Stimulated activated CD4-positive, alpha-beta T cell treated with anti-CD3 and anti-CD28 coated beads, Interleukin-12 subunit alpha, Interleukin-12 subunit beta, amount 100 ng/mL, for 48 hours (primary cell): ENCODE measurements at places on chromosomes 6 and 20.

DNA sequence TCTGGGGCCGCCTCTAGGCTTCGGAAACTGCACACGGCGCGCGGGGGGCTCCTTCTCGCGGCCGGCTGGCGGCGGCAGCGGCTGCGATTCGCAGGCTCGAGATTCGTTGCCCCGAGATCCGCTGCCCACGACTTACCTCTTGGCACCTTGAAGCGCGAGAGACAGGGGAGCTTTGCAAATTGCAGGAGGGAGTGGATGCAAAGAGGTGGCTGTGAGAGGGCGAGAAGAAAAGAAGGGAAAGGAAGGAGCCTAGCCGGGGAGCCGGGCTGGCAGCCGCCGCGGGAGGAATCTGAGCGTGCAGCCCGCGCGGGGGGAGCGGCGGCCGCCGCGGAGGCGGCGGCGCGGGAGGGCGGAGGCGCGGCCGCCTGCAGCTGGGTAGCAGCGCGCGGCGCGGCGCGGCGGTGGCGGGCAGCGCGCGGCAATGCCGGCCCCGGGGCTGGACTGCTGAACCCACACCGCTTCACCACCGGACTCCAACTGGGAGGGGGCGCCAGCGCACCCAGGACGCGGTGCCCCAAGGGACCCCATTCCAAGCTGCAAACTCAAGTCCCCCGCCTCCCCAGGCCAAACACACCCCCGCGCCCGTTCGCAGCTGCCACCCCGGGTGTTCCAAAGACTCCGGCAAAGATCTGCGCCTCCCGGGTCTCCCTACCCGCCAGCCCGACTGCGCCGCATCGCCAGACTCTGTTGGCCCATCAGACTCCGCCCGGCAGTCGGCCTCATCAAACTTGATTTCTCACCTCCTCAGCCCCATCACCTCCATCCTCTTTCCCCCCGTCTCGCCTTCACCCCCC is 44.2 kb upstream of the SUPT3H start:
- DNase-seq: peak; percentile 55

DNA sequence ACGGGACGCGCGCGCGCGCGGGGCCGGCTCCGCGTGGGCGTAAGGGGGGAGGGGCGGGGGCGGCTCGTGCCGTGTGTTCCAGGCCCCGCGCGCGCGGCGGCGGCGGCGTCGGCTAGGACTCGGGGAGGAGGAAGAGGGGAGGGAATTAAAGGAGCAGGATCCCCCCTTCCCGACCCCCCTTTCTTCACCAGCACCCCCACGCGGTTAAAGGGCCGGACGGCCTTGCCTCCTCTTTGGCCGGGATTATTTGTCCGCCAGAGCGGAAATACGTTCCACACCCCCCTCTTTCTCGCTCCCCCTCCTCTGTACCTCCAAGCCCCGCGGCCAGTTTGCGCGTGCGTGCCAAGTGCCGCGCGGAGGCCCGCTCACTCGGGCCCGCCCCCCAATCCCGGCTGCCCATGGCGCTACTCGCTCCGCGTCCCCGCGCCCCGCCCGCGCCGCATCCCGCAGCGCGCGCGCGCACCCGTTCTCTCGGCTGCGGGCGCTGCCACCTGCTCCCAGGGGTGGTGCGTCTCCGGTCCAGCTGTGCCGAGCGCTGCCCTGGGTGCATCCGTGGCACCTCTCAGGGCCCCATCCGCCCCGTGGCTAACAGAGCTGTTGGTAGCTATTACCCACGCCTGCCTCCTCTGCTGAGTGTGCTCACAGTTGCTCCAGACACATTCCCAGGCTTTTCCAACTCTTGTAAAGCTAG is at the start of gene ZBTB12:
Gene ZBTB12 (minus strand): TSS at position 134 of the 691 bp plus-strand sequence. CDS start 781 bp downstream, outside the sequence.
- peak; percentile 67 for DNase-seq

DNA sequence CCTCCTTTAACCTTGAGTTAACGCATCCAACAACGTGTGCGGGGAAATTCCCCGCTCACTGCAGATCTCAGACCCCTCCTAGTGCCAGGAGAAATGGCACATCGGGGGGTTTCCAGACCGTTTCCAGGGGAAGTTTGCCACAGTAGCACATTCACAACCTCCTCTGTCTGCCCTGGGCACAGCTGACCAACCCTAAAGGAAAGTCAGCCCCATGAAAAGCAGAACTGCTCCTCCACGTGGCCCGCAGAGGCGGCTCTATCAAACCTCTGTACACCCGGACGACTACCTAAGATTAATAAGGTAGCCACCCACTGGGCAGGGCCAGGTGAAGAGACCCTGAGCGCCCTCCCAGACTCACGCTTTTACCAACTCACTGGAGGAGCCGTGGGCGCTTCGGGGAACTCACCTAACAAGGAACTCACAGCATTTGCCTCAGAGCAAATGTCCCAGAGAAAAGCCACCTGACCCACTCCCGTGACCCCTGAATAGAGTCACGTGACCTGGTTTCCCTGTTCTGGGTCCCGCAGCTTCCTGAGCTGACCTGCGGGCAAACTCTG is 93.1 kb downstream of the PRND start:
- DNase-seq: peak; percentile 60

GRCh38 chr20:43066125-43066524 is 123.6 kb downstream of the PTPRT start:
- no peak for DNase-seq

DNA sequence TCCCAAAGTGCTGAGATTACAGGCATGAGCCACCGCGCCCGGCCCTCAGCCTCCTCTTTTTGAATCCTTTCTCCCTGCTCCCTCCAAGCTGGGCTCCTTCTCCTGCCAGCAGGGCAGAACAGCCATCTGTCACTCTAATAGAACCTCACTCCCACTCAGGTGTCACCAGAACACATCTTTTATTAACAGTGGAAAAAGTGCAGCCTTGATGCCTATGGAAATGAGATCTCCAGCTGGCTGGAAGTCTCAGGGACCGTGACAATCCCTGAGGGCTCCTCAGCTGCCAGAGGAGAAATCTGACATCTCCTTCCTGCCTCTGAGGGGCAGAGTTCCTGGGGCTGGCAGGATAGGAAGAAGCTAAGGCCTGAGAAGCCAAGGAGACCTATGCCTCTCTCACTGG is 28.0 kb downstream of the TMC2 start:
- DNase-seq: no peak

- no peak for DNase-seq
Measured at GRCh38 chr20:24664266-24664986, 195.0 kb downstream of the SYNDIG1 start.

DNA sequence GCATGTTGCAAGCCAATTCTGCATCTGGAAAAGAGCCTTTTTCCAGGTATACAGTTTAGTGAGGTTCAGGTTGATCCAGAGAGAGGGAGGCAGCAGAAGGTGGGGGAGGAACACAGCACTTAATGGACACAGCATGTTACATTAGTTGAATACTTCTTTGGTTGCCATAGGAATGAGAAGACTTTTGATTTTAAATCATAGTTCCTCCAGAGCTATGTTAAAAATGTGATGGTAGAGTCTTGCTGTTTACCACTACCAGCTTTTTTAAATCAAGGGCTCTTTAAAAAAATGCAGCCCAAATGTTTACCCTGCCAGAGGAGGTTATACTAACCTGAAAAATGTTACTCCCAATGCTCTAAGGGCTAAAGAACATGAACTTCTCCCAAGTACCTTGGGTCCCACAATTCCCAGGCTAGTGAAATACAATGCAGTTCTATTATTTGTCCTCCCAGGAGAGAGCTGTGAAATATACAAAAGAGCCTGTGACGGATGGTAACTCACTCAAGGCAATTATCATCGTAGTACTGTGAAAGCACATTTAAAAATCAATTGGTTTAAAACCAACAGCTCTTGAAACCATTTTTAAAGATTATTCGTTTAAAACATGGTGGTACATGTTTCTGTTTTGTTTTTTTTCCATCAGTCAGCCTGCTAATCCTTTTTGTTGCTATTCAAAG is 6.9 kb upstream of the PHACTR1 start:
- no peak for DNase-seq

- DNase-seq: no peak
Measured at GRCh38 chr20:60116128-60116909, 158.1 kb downstream of the CDH26 start.

GRCh38 chr6:22071270-22072041 is 225.4 kb downstream of the PRL start:
- no peak for DNase-seq
